ENCODE measurements at places on chromosomes 12 and 14. TPM values are rescaled to one million over a fixed set of nuclear protein-coding genes. Genes with fewer than 3 reads are reported as not detected.

- no peak overlapping the region for H3K4me3 ChIP-seq
- no peaks in the 10 kb centered on the region for H3K27me3 ChIP-seq
- no peaks in the 10 kb centered on the region for H3K36me3 ChIP-seq
- H3K27ac ChIP-seq = no peak overlapping the region
- peaks cover 5% of the 10 kb centered on the region for H3K4me1 ChIP-seq
Observed at GRCh38 chr12:52975204-52975603, 26.3 kb downstream of the KRT18 start.

- H3K27ac ChIP-seq = no peak overlapping the region
- peaks cover 24% of the 10 kb centered on the region for H3K36me3 ChIP-seq
- H3K27me3 ChIP-seq = no peaks in the 10 kb centered on the region
- DNase-seq = no peak
- H3K4me3 ChIP-seq = no peak overlapping the region
Observed at GRCh38 chr12:108568338-108569154, 6.2 kb downstream of the ISCU start.

GRCh38 chr12:52531566-52532300, 11.5 kb upstream of the KRT5 start:
- no peak for DNase-seq

- no peak overlapping the region for H3K27ac ChIP-seq
- peaks cover 2% of the 10 kb centered on the region for H3K27me3 ChIP-seq
- no peaks in the 10 kb centered on the region for H3K36me3 ChIP-seq
Observed at GRCh38 chr14:94121485-94121884, 7.9 kb downstream of the IFI27L2 start.

- no peak overlapping the region for H3K27ac ChIP-seq
- no peak for DNase-seq
- no peaks in the 10 kb centered on the region for H3K4me1 ChIP-seq
- no peaks in the 10 kb centered on the region for H3K36me3 ChIP-seq
Observed at GRCh38 chr14:53525608-53526007, 372.5 kb upstream of the DDHD1 start.

GRCh38 chr12:63948211-63948610, 103.7 kb downstream of the SRGAP1 start:
- H3K4me3 ChIP-seq = no peak overlapping the region
- no peaks in the 10 kb centered on the region for H3K36me3 ChIP-seq
- H3K4me1 ChIP-seq = no peaks in the 10 kb centered on the region
- no peak overlapping the region for H3K27ac ChIP-seq
- H3K27me3 ChIP-seq = no peaks in the 10 kb centered on the region

DNA sequence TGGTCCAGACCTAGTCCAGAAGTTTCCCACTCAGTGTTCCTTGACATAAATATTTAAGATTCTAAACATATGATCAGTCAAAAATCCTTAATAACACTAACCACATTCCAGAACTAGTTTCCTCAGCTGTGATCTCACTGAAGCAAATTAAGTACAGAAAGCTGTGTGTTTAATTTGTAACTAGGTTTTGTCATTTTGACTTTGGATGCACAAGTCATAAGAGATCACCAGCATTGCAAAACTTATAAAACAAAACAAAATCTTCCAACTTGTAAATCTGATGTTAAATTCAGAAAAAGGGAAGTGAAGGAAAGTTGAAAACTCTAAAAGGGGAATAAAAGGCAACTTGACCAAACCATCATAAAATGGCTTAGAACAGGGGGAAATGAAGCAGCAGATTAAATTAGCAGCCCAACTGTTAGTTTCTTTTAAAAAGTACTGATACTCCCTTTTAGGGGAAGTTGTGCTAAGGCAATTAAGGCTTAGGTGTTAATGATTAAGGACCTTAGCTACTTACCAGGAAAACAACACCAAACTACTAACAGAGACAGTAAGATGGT, 56.6 kb downstream of the SH2B3 start:
- H3K4me3 ChIP-seq = no peak overlapping the region
- H3K27ac ChIP-seq = no peak overlapping the region
- H3K27me3 ChIP-seq = no peaks in the 10 kb centered on the region
- H3K4me1 ChIP-seq = no peaks in the 10 kb centered on the region
- DNase-seq = no peak
- H3K36me3 ChIP-seq = peaks cover under 1% of the 10 kb centered on the region

- H3K4me1 ChIP-seq = no peaks in the 10 kb centered on the region
- no peak overlapping the region for H3K4me3 ChIP-seq
- no peaks in the 10 kb centered on the region for H3K36me3 ChIP-seq
- DNase-seq = no peak
- no peaks in the 10 kb centered on the region for H3K27me3 ChIP-seq
Observed at GRCh38 chr14:85186082-85186481, 343.9 kb upstream of the FLRT2 start.

DNA sequence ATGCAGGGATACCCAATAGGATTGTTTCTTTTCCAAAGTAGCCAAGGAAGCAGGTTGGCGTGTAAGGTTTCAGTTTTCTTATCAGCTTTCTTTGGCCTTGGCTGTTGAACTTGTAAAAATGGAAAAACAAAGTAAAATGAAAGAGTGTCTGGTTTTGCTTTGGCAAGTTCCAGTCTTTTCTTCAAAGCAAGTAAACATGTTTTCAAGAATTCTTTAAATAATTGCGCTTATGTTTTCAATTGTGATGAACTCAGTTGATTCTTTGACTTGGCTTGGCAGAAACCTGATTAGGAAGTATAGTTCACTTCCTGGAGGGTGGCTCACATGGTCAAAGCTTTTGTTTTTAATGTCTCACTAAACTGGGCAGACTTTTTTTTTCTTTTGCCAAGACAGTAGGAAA, 112.2 kb upstream of the USP44 start:
- no peak overlapping the region for H3K4me3 ChIP-seq
- H3K4me1 ChIP-seq = no peaks in the 10 kb centered on the region
- no peak for DNase-seq
- H3K36me3 ChIP-seq = no peaks in the 10 kb centered on the region
- no peaks in the 10 kb centered on the region for H3K27me3 ChIP-seq

DNA sequence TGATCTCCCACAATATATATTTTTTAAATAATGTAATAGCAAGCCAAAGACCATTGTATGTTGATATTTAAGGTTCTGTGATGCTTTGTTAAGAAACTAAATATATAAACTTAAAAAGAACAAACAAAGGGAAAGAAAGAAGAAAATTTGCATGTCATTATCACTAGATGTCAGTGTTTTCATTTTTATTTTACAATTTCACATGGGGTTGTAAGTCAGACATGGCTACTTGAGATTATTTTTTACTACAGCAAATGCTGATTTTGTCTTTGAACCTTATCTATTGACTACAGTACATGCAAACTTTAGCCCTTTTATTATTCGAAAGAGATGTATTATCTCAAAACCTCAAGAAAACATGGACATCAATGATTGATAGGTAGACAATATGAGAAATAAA, 36.1 kb downstream of the SLCO1C1 start:
- no peaks in the 10 kb centered on the region for H3K27me3 ChIP-seq
- no peak for DNase-seq
- H3K4me3 ChIP-seq = no peak overlapping the region

- no peaks in the 10 kb centered on the region for H3K4me1 ChIP-seq
- no peaks in the 10 kb centered on the region for H3K27me3 ChIP-seq
- DNase-seq = no peak
- no peaks in the 10 kb centered on the region for H3K36me3 ChIP-seq
- H3K27ac ChIP-seq = no peak overlapping the region
- H3K4me3 ChIP-seq = no peak overlapping the region
Observed at GRCh38 chr12:107105410-107105703, 12.0 kb upstream of the CRY1 start.

- no peaks in the 10 kb centered on the region for H3K36me3 ChIP-seq
- H3K27me3 ChIP-seq = no peaks in the 10 kb centered on the region
- no peak overlapping the region for H3K27ac ChIP-seq
- DNase-seq = no peak
Observed at GRCh38 chr12:16553457-16553856, 52.5 kb downstream of the LMO3 start.

DNA sequence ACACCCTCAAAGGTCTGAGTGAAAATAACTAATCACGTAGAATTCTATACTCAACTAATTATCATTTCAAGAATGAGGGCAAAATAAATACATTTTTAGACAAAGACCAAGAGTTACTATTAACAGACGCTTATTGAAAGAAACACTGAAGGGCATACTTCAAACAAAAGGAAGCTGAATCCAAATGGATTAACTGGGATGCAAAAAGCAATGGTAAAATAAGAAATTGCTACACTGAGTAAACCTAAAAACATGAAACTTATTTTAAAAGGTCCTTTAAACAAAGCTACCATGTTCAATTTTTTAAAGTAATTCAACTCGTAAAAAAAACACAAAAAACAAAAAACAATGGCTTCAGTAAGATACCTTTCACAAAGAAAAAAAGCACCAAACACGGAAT, 28.2 kb downstream of the LRP6 start:
- no peak overlapping the region for H3K27ac ChIP-seq
- no peaks in the 10 kb centered on the region for H3K36me3 ChIP-seq
- H3K4me1 ChIP-seq = no peaks in the 10 kb centered on the region
- no peak for DNase-seq
- H3K4me3 ChIP-seq = no peak overlapping the region

DNA sequence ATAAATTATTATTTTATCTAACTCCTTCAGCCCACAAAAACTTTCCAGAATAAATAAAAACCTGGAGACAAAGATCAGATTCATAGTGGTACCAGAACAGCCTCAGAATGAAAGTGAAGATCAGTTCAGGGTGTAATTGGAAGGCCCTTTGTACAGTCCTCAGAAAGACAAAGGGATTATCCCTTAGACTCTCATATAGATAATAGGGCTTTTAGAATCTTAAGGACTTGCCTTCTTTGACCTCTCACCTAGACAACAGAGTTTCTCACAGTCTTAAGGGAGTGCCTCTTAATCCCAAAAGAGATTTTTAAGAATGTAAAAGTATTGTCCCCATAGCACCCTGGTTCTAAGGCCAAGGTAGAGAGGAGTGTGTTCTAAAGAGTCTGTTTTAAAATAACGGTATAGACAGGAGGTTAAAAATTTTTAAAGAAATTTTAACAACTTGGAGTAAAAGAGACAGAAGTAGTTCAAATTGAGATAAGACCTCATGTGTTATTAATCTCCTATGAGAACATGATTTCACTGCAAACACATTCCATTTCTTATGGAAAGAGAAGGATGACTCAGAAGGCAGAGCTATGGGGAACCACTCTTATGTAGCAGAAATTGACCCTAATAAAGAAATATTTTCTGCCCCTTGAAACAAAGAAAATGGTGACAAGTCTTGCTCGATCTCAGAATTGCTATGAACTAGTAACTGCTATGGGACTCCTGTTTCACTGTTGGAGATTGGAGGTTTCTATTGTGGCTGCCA, 24.2 kb upstream of the NOVA1 start:
- H3K27me3 ChIP-seq = no peaks in the 10 kb centered on the region
- H3K4me1 ChIP-seq = no peaks in the 10 kb centered on the region
- no peaks in the 10 kb centered on the region for H3K36me3 ChIP-seq
- no peak overlapping the region for H3K4me3 ChIP-seq

- H3K4me3 ChIP-seq = no peak overlapping the region
- H3K36me3 ChIP-seq = no peaks in the 10 kb centered on the region
- DNase-seq = no peak
- H3K27me3 ChIP-seq = no peaks in the 10 kb centered on the region
- no peaks in the 10 kb centered on the region for H3K4me1 ChIP-seq
- H3K27ac ChIP-seq = no peak overlapping the region
Observed at GRCh38 chr14:96588410-96589257, 86.5 kb downstream of the PAPOLA start.

DNA sequence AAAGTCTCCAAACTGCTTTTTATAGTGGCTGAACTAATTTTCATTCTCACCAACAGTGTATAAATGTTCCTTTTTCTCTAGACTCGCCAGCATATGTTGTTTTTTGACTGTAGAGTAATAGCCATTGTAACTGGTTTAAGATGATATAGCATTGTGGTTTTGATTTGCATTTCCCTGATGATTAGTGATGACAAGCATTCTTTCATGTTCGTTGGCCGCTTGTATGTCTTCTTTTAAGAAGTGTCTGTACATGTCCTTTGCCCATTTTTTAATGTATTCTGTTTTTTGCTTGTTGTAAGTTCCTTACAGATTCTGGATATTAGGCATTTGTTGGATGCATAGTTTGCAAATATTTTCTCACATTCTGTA, 404.9 kb downstream of the FLRT2 start:
- no peak for DNase-seq
- H3K36me3 ChIP-seq = no peaks in the 10 kb centered on the region
- H3K27ac ChIP-seq = no peak overlapping the region
- H3K4me1 ChIP-seq = no peaks in the 10 kb centered on the region
- no peak overlapping the region for H3K4me3 ChIP-seq
- H3K27me3 ChIP-seq = no peaks in the 10 kb centered on the region

GRCh38 chr12:110661337-110661972, 27.5 kb downstream of the HVCN1 start:
- DNase-seq = no peak
- no peaks in the 10 kb centered on the region for H3K36me3 ChIP-seq
- H3K4me3 ChIP-seq = no peak overlapping the region
- H3K27me3 ChIP-seq = no peaks in the 10 kb centered on the region
- no peak overlapping the region for H3K27ac ChIP-seq

DNA sequence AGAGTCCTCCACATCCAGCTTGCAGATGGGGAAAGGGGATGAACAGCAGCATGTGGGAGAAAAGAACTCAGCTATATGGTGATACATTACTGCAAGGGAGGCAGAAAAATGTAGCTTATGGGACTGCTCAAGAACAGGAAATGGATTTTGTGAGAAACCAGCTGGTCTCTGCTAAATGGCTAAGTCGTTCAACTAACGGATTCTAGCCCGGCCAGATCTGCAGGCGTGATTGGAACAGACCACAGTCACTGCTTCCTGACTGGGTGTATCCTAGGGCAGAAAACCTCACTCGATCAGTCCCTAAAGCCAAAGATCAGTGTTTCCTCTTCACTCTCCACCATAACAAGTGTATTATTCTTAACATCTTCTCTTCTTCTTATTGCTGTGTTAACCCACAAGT, 8.1 kb upstream of the PTGDR start:
- no peaks in the 10 kb centered on the region for H3K27me3 ChIP-seq
- no peak overlapping the region for H3K27ac ChIP-seq
- no peaks in the 10 kb centered on the region for H3K4me1 ChIP-seq
- DNase-seq = no peak
- no peaks in the 10 kb centered on the region for H3K36me3 ChIP-seq
- H3K4me3 ChIP-seq = no peak overlapping the region

DNA sequence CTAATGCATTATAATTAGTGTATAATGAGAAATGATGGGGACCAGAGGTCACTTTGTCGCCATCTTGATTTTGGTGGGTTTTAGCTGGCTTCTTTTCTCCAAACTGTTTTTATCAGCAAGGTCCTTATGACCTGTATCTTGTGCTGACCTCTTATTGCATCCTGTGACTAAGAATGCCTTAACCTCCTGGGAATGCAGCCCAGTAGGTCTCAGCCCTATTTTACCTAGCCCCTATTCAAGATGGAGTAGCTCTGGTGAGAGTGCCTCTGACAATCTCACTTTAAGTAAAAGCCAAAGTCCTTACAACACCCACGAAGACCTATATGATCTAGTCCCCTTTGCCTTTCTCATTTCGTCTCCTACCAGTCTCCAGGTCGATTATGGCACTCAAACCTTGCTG, 28.3 kb upstream of the STRAP start:
- H3K27me3 ChIP-seq = no peaks in the 10 kb centered on the region
- no peak overlapping the region for H3K27ac ChIP-seq
- H3K4me1 ChIP-seq = no peaks in the 10 kb centered on the region
- no peak overlapping the region for H3K4me3 ChIP-seq

SLC25A47 gene
- total RNA-seq = not detected

TBX3 gene
- 1.0 TPM for total RNA-seq

CLEC4E gene
- not detected for total RNA-seq

PSME1 gene
- 85.9 TPM for total RNA-seq

CLEC4C gene
- not detected for total RNA-seq

MGP gene
- total RNA-seq = not detected
